ENCODE measurements at places on chromosomes 1 and 21.

DNA sequence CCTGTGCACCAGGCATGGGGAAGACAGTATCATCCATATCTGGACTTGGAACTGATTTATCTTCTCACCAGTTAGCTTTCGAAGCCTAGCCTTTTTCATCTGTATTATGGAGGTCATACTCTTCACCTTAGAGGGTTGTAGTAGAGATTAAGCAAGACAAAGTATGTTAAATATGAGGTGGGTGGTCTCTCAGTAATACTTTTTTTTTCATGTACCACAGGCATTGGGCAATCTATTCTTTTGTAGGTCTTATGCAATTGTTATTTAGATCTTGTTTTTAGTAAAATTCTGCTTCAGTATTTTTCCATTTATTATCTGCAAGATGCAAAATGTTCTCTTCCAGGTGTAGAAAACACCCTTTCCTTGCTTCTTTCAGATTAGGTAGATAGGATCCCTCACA, 35.2 kb upstream of the OR2B11 start:
- no peak for DNase-seq

DNA sequence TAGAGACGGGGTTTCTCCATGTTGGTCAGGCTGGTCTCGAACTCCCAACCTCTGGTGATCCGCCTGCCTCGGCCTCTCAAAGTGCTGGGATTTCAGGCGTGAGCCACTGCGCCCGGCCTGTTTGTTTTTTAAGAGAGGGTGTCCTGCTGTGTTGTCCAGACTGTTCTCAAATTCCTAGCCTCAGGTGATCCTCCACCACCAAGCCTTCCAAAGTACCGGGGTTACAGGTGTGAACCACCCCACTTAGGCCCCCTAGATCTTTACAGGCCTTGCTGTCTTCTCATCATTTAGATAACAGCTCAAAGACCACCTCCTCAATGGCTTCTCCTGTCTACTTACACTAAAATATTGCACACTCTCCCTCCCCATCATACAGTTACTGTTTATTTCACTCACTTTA, 6.3 kb downstream of the SESN2 start:
- DNase-seq = no peak

GRCh38 chr1:154193821-154194220, 1.9 kb upstream of the TPM3 start:
- no peak for DNase-seq

DNA sequence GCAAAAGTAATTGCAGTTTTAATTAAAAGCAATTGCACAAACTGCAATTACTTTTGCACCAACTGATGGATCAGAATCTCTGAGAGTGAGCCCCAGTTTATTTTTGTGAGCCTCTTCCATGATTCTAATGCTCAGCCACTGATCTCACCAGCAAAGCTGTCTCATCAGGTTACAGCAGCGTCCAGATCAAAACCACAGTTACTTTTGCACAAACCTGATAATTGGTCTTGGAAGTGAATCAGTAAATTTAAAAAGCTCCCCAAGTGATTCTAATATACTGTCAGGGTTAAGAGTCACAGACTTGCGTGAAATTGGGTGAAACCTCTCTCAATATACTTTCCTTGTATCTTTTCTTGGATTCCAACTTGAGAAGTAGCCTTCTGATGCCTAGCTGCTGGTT, 13.5 kb upstream of the CR2 start:
- no peak for DNase-seq

DNA sequence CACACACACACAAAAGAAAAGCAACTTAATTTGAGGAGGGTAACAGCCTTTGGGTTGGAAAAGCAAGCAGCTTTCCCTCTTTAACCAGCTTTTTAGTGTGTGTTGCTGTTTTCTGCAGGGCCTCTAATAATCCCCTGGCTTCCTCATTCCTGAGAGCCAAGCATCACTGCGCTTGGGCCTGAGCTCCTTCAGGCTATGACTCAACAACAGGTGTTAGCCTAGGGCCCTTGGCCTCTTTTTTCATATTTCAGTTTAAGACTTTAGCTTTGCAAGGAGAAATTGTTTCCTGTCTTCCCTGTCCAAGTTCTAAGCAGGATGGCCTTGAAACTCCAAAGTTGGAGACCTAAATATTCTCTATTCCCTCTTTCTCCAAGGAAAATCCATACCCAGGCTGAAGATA, 26.2 kb upstream of the SNX27 start:
- DNase-seq = no peak

GRCh38 chr1:248886237-248886895, 19.7 kb upstream of the PGBD2 start:
- DNase-seq = no peak

DNA sequence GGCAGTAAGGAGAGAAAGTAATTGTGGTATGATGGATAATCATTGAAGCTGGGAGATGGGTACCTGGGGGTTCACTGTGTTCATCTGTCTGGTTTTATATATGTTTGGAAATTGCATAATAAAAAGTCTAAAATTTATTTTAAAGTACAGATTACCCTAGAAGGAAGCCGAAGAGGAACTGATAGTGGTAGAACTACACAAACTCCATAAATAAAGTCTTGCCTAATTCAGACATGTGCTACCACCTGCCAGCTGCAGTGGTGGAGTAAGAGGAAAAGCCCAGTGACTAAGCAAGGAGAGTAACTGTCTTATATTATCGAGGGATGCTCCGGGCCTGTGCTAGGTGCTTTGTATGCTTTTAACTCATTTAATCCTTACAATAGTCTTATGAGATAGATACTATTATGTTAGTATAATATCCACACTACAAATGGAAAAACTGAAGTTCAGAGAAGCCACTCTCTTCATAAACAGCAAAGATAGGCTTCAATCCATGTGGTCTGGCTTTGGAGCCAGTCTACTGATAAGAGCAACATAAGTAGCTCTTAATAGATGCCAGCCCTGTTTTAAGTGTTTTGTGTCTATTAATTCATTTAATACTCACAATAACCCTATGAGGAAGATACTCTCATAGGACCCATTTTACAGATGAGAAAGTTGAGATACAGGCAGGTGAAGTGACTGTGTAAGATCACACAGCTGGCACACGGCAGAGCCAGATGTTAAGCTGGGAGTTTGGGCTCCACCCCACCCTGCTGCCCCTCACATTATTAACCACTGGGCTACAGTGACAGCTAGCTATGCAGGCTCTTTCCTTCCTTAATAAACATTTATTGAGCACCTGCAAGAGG, 56.8 kb upstream of the HNRNPU start:
- no peak for DNase-seq

Measured in stimulated activated CD4-positive, alpha-beta T cell treated with anti-CD3 and anti-CD28 coated beads, Interleukin-2, amount 100 ng/mL, for 4 hours (primary cell).